ENCODE measurements at places on chromosomes 3 and 15.

- no peak for DNase-seq
These were observed 253.1 kb downstream of the CGGBP1 start for GRCh38 chr3:87805670-87806069.

DNA sequence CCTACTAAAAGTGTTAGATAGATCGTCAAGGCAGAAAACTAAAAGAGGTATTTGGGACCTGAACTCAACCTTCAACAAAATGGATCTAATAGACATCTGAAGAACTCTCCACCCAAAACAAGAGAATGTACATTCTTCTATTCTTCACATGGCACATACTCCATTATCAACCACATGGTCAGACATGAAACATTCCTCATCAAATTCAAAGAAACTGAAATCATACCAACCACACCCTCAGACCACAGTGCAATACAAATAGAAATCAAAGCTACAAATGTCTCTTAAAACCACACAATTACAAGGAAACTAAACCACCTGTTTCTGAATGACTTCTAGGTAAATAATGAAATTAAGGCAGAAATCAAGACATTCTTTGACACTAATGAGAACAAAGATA, 984.1 kb upstream of the GBE1 start:
- no peak for DNase-seq

- no peak for DNase-seq
These were observed 214.6 kb upstream of the UBE2E2 start for GRCh38 chr3:22988566-22988965.

- DNase-seq: no peak
These were observed 20.9 kb upstream of the FSTL1 start for GRCh38 chr3:120471643-120472042.

GRCh38 chr3:6680119-6680806, 180.7 kb upstream of the GRM7 start:
- no peak for DNase-seq
